ENCODE measurements at places on chromosomes 3 and 15.

DNA sequence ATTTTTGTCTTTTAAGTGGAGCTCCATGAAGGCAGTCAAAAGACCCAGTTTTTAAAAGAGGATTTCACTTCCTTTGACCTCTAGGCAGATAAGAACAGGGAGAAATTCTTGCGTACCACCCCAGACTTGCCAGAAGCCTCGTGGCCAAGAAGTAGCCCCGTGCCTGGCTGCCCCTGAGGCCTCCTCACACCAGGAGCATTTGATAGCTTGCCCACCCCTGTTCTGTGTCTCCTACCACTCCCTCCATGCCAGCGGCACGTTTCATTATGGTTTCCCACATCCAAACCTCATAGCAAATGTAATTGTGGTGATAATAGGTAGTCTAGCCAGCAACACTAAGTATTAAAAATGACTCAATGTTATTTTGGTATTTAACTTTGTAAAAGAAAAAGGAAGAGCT lies 107.7 kb downstream of the GHSR start:
- no peak for ATAC-seq

- peak; percentile 50 for ATAC-seq
These were observed 180.6 kb downstream of the CHL1 start for GRCh38 chr3:377158-377561.

- no peak for ATAC-seq
These were observed 31.3 kb downstream of the GMNC start for GRCh38 chr3:190831225-190831624.

- no peak for ATAC-seq
These were observed 5.1 kb upstream of the PPP4R2 start for GRCh38 chr3:72991522-72991921.

GRCh38 chr15:84804005-84804900 lies 12.9 kb upstream of the ALPK3 start:
- peak; percentile 33 for ATAC-seq

DNA sequence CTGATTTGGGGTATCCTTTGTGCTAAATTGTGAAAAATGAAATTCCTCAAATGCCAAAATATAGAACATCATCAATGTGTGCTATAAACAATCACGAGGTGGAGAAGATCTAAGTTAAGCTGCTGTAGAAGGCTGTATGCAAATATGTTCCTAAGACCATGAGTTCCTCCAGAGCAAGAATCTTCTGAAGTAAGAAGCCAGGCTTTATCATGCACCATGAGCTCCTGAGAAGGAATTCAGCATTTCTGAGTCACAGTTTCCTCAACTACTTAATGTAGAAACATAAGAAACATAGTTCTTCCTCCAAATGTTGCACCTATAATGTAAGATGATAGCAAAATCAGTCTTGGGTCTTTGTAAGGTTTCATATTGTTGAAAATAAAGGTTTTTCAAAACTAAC lies 241.7 kb upstream of the MDFIC2 start:
- peak; percentile 71 for ATAC-seq

GRCh38 chr3:172317984-172318383 lies 130.3 kb downstream of the GHSR start:
- ATAC-seq, result peak; percentile 52

DNA sequence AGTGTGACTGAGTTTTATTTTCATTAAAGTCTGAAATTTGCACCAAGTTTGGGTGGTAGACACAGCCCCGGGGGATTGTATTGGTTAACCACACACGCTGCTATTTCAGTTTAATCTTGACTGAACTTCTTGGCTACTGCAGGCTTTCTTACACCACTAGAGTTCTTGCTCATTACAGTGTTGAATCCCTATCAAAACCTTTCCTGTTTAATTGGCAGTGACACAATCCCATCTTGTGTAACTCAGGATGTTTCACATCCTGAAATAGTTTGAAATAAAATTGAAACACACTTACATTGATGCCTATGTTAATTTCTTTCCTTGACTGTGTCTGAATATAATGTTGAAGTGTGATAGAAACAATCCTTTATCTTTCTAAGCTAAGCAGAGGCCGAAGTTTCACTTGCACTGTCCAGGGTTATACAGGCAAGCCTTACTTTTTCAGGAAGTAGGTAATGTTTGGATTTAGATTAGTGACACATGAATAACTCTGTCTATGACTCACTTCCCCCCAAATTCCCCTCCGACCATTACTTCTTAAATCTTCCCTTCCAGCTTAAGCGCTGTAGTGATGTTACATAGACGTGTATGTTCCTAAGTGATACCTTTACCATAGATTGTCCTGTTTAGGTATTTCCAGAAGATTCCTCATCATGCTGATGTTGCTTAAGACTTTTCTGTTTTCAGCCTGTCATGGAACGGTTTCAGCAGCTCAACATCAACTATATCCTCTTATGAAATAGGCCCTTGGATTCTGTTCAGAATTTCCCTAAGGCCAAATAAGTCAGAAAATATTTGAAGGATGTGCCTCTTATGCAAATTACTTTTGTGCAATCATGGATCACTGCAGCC lies 16.8 kb downstream of the ATG7 start:
- no peak for ATAC-seq

DNA sequence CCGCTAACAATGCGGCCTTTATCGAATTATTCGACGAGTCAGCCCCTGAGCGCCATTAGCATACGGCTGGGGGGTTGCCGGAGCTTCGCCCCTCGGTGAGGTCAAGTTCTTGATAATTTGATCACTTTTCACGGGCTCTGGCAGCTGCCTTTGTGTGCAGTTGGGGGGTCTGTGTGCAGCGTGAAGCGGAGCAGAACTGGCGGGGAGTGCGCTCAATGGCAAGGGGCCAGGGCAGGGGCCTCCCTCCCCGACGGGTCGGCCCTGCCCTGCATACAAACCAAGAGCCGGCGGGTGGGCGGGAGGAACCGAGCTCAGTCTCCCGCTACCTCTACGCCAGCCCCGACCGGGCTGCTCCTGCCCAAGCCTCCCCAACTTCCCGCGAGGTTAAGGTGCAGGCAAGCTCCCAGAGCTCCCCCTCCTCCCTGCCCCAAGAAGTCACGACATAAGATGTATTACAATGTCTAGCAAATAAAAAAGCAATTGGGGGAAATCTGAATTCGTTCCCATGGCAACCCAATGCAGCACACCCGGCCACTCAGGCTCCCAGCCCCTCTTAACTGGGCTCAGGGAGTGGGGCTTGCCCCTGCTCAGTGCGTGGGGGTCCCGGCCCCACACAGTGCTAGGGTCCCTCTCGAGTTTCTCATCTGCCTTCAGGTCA lies 34.1 kb upstream of the POLG start:
- ATAC-seq, result peak; percentile 76

- ATAC-seq, result no peak
These were observed 151.4 kb downstream of the FBLN2 start for GRCh38 chr3:13700362-13700761.

- no peak for ATAC-seq
These were observed 11.2 kb downstream of the ISLR2 start for GRCh38 chr15:74141591-74141990.

DNA sequence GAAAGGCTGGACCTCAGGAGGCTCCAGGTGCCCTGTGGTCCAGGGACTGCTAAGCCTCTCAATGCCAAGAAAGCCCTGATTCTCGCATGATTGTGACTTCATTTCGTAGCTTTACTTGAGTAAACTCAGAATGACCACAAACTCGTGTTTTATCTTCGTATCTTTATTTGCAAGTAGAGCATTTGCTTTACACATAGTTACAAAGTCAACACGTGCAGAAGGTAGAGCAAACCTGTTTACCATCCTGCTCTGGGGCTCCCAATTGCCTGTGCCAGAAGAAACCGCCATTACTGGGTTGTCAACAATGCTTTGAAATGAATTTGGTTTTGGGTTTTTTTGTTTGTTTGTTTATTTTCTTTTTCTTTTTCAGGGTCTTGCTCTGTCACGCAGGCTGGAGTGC lies 5.8 kb upstream of the MESP1 start:
- ATAC-seq, result no peak

GRCh38 chr15:80924278-80924677 lies 65.3 kb downstream of the MESD start:
- no peak for ATAC-seq

- ATAC-seq, result no peak
These were observed 7.2 kb upstream of the MAP4 start for GRCh38 chr3:48023377-48023776.

DNA sequence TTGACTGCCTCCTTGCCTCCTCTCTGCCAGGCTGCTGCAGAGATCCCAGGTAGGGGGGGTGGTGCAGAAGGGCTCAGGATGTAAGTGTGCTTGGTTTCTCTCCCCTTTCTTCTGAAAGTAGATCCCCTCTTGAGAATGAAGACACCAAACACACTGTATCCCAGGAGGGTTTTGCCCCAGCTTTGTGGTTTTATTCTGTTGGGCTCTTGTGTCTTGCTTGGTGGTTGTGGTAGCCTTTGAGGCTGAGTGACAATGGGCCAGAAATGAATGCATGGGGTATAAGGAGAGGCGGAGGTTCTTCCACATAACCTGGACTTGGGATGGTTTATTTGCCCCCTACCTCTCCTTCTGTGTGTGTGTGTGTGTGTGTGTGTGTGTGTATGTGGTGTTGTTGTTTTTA lies 5.7 kb downstream of the PDIA5 start:
- no peak for ATAC-seq

- ATAC-seq, result peak; percentile 50
These were observed 131.6 kb downstream of the AQP9 start for GRCh38 chr15:58269455-58270414.

GRCh38 chr3:183464480-183464879 lies 36.1 kb upstream of the MCF2L2 start:
- ATAC-seq, result no peak

- ATAC-seq, result no peak
These were observed 132.2 kb upstream of the TBC1D5 start for GRCh38 chr3:17874636-17875035.

GRCh38 chr3:188944108-188944507 lies 227.7 kb upstream of the TPRG1 start:
- no peak for ATAC-seq

DNA sequence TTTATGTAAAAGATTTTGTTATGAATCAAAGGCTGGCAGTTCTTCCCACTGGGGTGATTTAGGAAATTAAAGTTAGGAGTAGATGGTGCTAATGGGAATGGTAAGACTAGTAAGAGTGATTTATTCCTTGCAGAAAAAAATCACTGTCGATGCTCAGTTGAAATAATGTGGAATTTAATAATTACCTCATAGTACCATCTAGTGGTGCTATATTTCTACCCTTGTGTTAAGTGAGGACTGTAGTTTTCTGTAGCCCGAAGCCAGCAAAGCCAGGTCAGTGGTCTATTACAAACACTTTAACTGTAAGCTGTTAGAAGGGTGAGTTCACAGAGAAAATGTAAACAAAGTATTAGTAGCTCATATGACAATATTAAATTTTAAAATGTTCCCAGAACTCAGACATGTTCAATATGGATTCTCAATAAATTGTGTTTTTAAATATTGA lies 39.5 kb upstream of the GOLGA8J start:
- ATAC-seq, result peak; percentile 58

DNA sequence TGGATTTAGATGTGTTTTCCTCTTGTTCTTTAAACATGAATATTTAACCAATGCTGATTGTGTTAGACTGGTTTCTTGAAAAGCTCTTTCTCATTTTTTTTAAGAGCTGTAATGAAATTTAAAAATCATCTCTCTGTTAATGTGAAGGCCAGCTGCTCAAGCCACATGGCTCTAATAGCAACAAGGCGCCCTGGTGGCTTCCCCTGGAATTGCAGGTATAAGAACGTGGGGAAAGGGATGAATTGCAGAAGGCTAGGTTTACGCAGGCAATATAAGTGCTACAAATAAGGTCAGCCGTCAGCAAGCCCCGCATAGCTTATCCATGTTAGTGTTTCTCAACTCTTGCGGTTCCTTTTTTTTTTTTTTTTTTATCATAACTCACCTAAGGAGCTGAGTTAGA lies 108.5 kb downstream of the SAMMSON start:
- ATAC-seq, result no peak

- ATAC-seq, result peak; percentile 93
These were observed 10.5 kb downstream of the SEMA4B start for GRCh38 chr15:90211440-90212143.

DNA sequence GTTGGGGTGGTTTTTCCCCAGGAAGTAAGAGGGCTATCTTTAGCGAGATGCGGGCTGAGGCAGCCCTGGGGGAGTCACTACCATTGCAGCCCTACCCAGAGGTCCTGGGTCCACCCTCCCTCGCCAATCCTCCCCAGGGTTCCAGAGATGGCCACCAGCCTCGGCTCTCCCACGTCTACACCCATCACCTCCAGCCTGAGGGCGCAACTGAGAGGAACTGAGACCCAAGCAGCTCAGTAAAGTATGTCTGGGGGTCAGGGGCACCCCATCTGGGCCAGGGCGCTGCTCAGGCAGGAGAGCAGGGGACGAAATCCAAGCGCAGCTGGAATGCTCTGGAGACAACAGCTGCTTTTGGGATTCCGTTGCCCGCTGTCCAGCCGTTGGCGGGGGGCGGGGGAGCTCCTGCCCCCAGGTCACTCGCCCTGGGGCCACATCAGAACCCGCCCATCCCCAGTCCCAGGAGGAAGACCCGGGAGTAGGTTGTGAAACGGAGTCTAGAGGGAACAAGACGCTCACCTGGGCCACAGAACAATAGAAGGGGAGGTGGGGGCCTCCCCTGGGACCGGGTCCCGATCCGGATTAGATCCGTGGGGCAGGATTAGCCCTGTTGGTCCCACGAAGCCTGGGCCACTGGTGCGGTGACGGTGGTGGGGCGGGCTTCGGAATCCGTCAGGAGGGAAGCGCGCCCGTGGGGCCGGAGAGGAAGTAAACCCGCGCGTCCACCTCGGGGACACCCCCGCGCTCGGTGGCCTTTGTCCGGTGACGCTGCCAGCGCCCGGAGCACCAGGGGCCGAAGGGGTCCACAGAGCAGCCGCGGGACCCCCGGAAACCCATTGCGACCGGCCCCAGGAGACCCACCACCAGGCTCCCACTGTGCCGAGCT lies 1.4 kb upstream of the NDUFAF3 start:
- peak; percentile 0 for ATAC-seq

- no peak for ATAC-seq
These were observed 1.4 kb upstream of the ILDR1 start for GRCh38 chr3:122023335-122023910.

DNA sequence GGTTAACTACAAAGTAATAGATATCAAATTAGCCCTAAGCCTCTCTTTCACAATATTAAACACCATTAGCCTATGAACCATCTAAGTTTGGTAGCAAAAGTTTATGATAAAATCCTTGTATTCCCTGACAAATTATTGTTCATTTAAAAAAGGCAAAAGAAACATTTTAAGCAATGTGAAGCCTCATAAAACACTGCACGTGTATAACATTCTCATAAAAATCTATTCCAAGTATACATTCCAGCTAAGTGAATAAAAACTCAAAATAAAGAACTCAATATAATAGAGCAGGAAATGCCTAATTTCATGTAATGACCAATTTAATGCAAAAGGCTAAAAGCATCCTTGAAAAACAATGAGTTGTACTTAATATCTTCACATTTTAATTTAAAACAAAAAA lies 27.7 kb downstream of the TNIK start:
- ATAC-seq, result no peak

DNA sequence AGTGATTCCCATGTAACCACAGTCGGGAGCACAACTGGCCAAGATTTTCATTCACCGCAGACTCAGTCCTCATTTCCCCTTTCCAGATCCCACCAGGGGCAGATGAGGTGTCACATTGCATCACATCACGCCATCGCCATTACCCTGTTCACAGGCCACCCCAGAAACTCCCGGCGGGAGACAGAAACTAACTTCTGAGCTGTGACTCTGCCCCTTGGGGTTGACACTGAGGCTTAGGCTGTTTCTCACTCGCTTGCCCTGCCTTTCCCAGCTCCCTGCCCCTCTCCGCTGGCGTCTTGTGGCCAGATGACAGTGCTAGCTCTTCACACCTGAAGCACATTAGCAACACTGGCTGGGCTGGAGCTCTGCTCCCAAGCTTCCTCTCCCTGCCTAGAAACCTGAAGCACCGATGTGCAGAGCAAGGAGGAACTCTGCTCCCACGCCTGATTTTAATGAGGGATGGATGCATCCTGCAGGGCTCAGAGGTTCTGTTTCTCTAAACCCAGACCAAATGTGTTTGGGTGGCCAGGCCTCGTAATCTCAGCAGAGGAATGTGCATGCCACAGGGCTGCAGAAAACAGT lies 88.8 kb upstream of the CTDSPL start:
- no peak for ATAC-seq

Data from motor neuron (in vitro differentiated cells).